GM12864 (cell line): ENCODE measurements at places on chromosomes 7 and 10.

DNA sequence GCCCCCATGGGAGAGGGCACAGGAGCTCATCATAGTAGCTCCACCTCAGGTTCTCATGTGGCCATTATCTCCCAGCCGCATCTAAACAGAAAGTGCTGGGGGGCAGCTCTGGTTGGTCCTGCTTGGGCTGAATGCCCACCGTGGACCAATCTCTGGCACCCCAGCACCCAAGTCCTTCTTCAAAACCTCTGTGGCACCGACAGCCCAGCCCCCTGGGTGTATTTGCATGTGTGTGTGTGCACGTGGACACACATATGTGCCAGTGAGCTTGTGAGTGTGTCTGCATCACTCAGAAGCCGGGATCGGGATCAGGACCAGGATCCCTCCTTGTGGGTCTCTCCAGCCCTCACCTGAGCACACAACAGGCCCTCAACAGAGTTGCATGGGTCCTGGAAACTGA is 68.2 kb downstream of the ALOX5 start:
- DNase-seq: no peak

DNA sequence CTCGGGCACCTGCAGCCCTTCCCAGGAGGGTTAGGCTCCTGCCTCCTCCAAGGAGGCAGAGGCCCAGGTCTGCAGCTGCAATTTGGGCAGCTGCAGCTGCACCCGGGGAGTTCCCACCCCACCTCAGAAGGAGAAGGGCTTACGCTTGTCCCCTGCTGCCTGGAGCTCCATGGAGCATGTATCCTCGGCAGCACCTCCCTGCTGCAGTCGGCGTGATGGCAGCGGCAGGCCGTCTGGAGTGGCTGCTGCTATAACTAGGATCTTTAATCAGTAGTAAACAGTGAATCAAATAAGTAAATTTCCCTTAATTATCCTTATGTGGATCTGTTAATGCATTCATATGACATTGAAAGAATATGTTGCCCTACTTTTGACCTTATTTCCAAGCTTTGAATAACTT is 167.0 kb downstream of the PON1 start:
- no peak for DNase-seq

GRCh38 chr7:130364451-130364850 is 15.8 kb upstream of the CPA1 start:
- DNase-seq: no peak

DNA sequence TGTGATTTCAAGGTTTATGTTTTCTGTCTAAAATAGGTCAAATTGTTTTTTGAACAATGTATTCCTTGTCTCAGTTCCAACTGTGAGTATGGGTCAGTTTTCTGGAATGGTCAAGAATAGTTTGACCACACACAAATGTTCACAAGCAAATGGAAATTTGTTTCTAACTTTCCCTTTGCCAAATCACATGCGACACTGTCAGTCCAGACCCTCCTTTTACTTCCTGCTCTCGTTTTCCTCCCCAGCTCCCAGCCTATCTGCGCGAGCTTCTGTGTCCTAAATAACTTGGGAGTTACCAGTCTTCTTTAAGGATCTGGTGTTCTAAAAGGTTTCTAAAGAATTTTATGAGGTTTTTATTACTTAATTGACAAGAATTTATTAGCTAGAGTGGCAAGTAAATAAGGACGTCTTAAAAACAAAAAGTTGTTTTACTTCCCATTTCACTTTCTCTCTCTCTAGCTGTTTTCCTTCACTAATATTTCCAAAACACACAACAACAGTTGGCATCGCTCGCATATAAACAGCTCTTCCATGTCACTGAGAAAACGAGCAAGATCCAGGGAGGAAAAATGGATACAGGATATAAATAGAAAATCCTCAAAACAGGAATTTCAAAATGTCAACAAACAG is 266.1 kb upstream of the KLF6 start:
- no peak for DNase-seq
